Stimulated activated CD4-positive, alpha-beta T cell treated with anti-CD3 and anti-CD28 coated beads, Interleukin-1b, Interleukin-23, amount 100 ng/mL, for 1 hour (primary cell): ENCODE measurements at places on chromosomes 2 and 18.
A peak's percentile ranks its signal among the peaks of the same experiment; 100 is the strongest.

DNA sequence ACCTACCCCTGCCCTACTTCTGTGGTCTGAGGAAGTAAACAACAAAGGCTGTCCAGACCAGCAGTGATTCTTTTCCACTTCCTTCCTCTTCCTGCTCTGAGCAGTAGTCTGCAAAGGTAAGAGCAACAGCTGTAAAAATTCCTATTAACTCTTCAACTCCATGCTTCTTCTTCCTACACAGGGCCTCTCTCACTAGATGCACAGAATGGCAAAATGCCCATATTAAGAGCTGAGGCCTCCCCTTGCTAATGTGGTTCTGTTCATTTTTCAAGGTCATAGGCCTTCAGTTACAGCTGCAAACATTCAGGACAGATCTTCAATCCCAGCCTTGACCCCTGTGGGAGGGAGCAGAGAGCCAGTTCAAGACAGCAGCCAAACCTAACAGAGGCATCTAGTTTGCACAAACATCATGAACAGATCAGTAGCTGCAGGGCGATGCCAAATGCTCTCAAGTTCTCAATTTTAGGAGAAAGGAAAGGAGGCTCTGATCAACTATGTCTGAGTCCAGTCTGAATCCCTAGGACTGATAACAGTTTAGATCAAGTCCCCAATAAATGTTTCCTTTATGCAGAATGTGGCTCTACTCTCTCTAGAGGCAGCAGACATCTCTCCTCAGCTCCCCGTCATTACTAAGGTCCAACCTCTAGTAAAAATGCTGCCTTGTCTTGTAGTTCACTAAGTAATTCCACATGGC is 20.9 kb downstream of the SLC40A1 start:
- DNase-seq, result no peak

GRCh38 chr18:76494231-76495005 is 624 bp downstream of the ZNF516 start:
- no peak for DNase-seq

DNA sequence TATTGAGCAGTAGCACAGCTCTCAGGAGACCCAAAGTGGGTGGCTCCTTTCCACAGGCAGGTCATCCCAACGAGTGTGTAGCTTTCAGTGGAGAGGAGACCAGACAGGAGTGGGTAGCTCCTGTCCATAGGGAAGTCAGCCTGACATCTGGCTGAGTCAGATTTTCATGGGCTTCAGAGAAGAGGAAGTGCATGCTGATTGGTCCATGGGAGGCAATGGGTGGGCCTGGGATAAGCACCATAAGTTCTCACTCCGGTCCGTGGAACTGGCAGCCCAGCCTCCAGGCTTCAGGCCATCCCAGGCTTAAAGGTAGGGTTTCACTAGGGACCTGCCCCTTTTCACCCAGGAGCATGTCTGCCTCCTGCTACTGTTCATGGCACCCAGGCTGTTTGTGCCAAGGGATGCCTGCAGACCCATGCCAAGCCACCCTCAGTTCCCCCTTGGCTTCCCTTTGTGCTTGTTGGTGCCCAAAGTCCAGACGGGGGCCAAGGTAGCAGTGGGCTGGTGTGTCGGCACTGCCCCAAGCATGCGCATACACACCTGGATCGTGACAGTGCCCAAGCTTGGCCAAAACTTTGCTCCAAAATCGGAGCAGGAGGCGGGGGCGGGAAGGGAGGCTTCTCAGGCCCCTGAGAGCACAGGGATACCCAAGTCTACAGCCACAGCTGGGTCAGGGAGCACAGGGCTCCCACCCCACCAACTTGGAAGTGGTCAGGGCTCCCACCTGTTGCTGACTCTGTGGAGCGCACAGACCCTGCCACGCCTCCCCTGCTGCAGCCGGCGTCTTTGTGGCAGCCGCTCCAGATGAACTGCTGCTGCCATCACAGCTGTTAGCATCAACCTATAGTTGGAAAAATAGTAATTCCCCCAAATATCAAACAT is 26.4 kb downstream of the MARCHF7 start:
- DNase-seq, result no peak

GRCh38 chr2:156023229-156023869 is 309.2 kb downstream of the NR4A2 start:
- no peak for DNase-seq

DNA sequence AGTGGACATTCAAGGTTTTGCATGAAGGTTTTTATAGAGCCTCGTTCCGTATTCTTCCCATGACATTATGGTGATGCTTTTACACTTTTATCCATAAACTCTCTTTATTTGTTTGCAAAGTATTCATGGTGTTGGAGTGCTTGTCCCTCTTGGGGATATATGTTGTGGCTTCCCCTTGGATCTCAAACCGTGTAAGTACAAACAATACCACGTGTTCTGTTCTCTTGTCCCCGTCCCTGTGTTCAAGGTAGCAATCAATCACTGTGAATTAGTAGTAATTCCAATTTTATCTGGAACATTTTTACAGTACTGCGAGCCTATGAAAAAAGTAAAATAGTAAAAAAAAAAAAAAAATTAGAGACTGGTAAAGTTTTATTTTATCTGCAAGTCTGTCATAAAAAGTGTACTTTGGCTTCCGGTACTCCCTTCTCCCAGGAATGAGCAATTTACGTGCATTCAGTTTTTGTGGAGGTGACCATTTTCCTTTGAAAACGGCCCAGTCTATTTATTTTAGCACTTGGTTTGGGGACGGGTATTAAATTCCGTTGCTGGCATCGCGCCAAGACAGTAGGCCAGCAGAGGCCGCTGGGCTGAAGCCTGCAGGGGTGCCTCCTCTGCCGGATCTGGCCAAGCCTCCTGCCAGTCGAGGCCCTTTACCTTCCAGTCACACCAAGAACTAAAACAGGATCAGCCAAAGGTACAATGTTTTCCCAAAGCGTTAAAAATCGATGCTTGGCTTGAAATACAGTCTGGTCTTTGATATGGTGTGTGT is 175.7 kb downstream of the SOCS6 start:
- peak; percentile 2 for DNase-seq
